ENCODE measurements at places on chromosomes 2 and 18.

DNA sequence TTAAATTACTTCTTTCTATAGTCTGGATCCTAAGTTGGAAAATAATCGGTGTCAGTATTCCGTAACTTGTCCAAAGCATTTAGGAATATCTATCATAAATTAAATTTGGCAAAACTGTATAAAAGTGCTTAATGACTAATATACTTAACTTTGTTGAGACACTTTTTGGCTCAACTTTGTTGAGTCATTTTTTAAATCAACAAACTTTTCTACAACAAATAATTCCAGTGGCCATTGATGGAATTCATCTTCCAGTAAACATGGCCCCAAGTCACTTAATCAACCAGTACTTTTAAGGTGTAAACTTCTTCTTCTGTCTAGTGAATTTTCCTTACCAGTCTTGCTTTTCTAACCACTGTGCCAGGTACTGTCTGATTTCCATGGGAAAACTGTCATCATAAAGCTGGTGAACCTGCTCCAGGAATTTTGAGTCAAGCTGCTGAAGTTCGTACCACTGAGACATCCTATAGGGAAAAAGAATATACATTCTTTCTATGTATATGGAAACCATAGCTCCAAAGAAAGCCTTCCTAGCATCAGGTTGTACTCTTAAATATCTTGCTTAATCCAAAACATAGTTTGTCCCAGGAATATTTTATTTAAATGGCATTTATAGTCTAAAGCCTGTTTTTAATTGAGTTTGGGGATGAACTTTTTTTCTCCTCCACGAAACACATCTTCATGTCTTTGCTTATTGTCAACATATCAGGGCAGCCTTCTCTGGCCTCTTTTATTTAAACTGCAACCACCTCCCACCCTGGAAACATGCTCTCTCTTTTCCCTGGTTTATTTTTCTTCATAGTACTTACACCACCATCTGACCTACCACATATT, 4.2 kb downstream of the STAT1 start:
- no peak for DNase-seq

GRCh38 chr2:2834516-2835254, 503.6 kb upstream of the MYT1L start:
- no peak for DNase-seq

GRCh38 chr18:75244351-75245313, 34.0 kb downstream of the TSHZ1 start:
- DNase-seq, result no peak

DNA sequence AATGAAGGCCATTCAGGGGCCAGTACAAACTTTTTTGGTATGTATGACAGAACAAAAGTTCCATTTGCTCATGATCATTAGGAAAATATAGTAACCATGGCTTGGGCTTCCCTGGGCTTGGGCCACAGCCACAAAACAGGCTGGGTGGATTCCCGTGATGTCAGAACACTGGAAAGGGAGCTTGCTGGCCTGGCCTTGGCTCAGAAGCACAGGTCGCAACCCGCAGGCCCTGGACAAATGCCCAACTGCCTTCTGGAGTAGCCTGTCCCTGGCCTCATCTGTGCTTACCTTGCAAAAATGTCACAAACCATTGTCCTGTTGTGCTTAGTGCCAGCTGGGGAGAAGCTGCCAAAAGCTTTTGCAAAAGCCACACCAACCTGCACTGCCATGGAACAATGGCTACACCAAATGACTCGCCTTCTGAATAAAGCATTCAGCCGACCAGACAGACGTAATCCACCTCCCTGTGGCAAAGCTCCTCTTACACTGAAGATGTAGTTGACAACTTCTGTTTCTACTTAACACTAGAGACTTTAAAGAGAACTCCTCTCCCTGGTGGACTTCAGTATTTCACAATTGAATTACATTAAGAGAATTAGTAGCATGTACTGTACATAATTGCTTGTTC, 125.5 kb downstream of the ANKRD44 start:
- no peak for DNase-seq

DNA sequence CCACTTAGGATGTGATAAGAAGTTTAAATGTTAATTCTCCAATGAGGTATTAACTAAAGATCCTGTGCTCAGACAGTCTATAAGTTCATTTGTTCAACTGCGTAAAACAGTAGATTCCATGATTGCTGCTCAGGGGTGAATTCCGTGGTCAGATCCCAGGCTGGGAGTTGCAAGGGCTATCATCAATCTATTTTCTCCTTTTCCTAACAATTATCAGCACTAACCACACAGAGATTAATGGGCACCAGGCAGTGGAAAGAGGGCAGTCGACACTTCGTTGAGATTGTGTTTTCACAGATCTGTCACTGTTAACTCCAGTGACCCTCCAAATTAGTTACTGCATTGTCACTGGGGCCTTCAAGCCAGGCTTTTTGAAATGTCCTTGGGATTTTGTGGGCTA, 154.1 kb upstream of the SPRED2 start:
- DNase-seq, result no peak

DNA sequence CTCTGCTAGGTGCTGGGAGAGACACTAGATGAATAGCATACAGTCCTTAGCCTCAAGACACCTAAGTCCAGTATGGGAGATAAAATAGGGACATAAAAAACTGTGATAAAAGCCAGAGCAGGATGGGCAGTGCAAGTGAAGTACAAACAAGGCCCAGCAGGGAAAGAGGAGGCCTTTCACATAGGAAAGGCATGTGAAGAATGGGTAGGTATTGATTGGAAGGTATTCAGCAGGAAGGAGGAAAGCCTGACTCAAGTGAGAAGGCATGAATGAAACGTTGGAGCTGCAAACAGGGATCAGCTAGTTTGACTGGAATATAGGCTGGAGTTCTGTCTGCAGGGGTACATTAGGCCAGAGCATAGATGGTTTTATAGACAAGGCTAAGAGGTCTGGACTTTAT, 11.0 kb upstream of the CXCR4 start:
- no peak for DNase-seq

- no peak for DNase-seq
Observed at GRCh38 chr2:215862351-215862771, 151.0 kb downstream of the MREG start.

DNA sequence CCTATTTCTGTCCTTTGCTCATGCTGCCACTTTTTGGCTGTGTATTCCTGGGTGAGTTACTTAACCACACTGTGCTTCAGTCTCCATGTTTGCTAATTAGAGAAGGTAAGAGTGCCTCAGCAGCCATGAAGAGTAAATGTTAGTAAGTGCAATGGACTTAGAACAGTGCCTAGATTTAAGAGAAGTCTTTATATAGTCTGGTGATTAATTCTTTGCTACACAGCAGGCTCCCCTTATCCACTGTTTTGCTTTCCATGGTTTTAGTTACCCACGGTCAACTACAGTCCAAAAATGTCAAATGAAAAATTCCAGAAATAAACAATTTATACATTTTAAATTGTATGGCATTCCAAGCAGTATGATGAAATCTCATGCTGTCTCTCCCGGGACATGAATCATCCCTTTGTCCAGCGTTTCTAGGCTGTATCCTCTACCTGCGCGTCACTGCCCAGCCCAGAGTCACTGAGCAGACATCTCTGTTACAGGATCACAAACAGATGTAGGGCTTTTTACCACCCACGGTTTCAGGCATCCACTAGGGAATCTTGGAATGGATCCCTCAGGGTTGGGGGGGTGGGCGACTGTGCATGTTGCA, 91.0 kb downstream of the CTIF start:
- no peak for DNase-seq

DNA sequence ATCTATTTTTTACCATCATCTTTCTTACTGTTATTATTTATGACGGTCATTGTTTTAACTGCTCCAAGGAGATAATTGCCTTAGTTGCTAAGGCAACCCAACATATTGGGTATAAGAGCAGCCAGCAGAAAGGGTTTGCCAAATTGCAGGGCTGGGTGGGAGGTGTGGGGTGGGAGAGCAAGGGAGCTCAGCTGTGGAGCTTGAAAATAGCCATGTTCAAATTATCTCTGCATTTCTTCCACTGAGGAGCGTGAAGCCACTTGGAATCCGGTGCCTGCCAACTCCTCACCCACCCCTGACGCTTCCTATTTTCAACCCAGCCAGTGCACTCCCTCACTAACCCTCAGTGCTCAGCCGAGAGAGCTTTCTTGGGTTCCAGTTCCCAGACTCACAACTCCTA, 60.8 kb downstream of the SETBP1 start:
- no peak for DNase-seq

DNA sequence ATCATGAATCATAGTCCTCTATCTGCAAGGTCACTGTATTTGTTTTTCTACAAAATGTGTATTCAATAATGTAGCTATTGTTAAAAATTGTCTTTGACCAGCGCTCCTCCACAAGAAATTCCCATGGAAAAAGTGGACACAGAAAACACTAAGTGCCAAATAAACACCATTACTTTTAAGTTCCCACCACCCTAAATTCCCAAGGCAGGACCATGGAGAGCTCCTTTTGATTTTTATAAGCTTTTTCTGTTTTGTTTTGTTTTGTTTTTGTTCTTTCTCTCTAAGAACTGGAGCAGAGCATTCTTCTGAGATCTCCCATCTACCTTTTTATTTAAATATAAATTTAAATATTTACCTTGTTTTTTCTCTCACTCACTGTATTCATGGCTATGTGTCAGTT, 44.5 kb downstream of the LRATD1 start:
- DNase-seq, result no peak

GRCh38 chr18:62938006-62938405, 222.7 kb downstream of the PHLPP1 start:
- no peak for DNase-seq

- no peak for DNase-seq
Observed at GRCh38 chr18:29234751-29235150, 1057.8 kb upstream of the CDH2 start.

- peak; percentile 7 for DNase-seq
Observed at GRCh38 chr2:57908736-57909161, 137.9 kb upstream of the VRK2 start.

GRCh38 chr18:24731981-24732380, 271.5 kb downstream of the HRH4 start:
- DNase-seq, result no peak

GRCh38 chr18:54835944-54836343, 7.7 kb downstream of the RAB27B start:
- DNase-seq, result no peak

GRCh38 chr2:238163481-238164198, 4.9 kb downstream of the ERFE start:
- DNase-seq, result no peak

- no peak for DNase-seq
Observed at GRCh38 chr18:32902568-32903330, 129.9 kb upstream of the KLHL14 start.

- no peak for DNase-seq
Observed at GRCh38 chr2:129092956-129093355, 774.3 kb upstream of the HS6ST1 start.

DNA sequence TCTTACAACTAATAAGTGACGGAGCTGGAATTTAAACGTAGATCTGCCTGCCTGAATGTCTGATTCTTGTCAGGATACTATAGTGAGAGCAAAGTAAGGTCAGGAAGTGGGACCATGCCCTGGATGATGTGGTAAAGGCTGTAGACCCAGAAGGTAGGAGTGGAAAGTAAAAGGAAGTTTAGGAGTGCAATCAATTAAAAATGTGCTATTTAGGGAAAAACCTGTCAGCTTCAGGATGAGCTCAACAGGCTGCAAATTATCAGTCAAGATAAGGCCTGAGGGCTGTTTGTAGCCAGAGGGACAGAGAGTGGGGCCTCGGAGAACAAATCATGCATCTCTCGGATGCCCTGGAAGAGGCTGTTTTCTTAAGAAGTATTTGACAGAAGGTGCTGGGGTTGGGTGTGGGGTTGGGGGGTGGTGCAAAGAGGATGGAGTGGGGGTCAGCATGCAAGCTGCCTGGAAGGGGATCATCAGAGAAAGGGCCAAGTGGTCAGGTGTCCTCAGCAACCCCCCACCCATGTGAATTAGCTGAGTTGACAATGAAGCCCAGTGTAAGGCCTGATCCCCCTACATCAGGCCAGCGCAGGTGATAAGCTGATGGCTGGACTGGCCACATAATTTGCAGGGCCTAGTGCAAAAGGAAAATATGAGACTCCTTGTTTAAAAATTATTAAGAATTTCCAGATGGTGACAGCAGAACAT, 53.2 kb upstream of the MAPRE3 start:
- no peak for DNase-seq

GRCh38 chr2:181169503-181169902, 189.1 kb downstream of the UBE2E3 start:
- no peak for DNase-seq

DNA sequence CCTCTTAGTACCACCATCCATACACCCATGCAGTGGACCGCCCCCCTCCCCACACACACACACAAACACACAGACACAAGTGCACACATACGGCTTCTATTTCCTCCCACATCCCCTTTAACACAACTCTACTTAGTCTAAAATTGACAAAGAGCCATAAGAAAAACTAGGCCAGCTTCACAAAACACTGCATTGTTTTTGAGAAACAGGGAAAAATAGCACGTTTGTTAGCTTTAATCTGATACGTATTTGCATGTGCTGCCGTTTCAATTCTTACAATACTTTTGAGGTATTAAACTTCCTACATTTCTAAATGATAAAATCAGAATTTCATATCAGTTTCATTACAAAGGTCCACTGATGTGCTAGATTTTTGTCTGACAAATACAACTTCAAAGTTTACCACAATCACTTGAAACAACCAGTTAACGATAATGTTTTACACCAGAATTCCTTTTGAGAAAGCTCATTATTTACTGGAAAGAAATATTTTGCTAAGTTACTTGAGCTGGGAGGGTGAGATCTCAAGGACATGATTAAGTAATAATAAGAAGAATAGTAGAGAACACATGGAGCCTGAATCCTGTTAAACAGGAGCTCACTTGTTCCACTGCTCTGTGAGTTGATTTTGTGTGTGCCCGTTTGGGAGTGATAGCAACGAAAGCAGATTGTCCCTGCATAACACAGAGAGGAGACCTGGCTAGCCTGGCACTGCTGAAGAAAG, 74.5 kb downstream of the MOGAT1 start:
- no peak for DNase-seq

GRCh38 chr2:6914828-6915227, 2.4 kb upstream of the RNF144A start:
- no peak for DNase-seq

DNA sequence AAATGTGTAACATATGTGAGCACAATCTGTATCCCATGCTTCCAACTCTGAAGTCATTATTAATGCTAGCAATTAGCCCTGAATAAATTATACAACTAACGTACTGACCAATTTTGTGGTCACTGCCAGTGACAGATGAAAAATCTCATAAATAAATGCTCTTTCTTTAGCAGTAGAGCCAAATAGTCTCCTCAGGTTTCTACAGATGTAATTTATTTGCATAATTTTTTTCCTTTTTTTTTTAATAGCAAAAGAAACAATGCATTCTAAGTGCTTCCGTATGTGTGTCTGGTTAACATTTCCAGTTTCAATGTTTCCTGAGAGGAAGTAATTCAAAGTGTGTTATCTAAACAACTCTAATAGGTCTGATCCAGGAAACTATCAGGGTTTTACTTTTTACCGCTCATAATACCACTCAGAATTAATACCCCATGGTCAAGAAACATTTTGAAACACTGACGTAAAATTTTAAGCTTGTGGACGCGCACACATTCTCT, 108.4 kb downstream of the MEP1B start:
- no peak for DNase-seq

GRCh38 chr2:177432703-177433102, 40.1 kb downstream of the AGPS start:
- DNase-seq, result no peak

GRCh38 chr18:13606604-13607254, 119.6 kb downstream of the FAM210A start:
- no peak for DNase-seq
